ENCODE measurements at places on chromosomes 6 and 20.

GRCh38 chr6:130018744-130019325 lies 454 bp downstream of the L3MBTL3 start:
- DNase-seq, result no peak

DNA sequence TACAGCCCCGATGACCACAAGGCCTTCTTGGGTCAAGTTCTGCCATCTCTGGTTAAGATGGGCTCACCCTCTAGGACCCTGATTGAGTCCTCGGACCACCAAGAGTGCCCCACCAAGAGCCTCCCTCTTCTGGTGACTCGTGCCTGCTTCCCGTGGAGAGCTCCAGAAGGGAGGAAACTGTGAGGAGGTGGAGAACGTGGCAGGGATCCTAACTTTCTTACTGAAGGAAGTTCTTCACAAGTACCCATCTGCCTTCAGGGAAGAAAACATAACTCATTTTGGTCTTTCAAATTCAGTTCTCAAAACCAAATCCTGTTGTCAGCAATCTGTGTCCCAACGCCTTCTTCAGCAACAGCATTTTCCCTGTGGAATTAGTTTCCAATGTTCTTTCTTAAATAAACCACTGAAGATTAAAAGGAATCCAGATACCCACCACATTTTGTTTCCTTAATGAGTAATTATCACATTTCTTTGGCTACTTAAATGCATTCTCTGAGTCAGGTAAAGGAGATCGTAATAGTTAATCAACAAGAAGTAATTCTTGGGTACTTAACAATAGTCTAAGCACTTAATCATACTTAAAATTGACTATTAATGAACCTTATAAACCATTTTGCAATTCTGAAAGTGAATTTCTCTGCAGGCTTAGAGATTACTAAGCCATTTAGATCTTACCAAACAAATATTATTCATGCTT lies 185.8 kb upstream of the SGK1 start:
- no peak for DNase-seq

DNA sequence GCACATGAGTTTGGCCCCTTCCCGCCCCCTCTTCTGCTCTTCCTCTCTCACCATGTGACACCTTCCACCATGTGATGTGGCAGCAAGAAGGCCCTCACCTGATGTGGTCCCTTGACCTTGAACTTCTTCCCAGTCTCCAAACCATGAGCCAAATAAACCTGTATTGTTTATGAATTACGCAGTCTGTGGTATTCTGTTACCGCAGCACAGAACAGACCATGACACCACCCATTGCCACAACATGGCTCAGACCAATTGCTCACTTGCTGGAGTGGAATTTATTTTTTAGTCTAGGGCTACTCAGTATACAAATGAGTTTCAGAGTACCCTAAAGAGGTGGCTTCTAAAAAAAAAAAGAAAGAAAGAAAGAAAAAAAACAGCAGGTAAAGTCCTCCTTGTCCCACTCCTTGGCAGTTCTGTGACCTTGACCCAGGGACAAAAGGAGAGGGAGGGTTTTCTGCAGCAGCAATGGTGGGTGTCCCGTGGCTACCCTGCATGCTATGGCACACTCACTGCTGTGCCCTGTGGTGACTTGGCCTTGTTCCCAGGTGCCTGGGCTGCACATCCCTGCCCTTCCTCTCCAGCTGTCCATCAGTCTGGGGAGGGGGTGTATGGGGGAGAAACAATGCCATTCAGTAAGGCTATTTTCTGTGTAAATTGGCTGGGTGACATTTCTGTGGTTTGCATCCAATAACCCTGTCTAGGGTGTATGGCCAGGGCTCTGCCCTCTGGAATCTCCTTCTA lies 5.4 kb upstream of the VSX1 start:
- peak; percentile 29 for DNase-seq

- no peak for DNase-seq
Observed at GRCh38 chr20:9923648-9924047, 84.8 kb upstream of the PAK5 start.

GRCh38 chr20:56857950-56858349 lies 228.8 kb downstream of the TFAP2C start:
- no peak for DNase-seq

- DNase-seq, result no peak
Observed at GRCh38 chr20:4711511-4711910, 10.2 kb upstream of the PRND start.

DNA sequence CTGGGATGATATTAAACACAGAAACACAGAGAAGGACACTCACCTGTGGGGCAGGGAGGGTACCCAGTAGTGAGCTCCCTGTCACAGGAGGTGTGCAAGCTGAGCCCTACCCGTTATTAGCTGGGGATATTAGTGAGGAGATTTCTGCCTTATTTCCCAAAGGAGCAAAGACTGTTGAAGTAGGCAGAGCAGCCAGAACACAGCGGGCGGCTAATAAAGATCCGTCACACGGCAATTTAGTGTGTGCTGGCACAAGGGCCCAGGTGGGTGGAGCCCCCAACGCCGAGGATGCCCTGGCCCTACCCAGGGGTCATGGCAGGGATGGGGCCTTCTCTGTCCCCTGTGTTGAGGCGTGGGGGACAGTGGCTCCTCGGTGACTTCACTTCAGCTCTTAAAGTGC lies 8.3 kb downstream of the VSTM2L start:
- no peak for DNase-seq

DNA sequence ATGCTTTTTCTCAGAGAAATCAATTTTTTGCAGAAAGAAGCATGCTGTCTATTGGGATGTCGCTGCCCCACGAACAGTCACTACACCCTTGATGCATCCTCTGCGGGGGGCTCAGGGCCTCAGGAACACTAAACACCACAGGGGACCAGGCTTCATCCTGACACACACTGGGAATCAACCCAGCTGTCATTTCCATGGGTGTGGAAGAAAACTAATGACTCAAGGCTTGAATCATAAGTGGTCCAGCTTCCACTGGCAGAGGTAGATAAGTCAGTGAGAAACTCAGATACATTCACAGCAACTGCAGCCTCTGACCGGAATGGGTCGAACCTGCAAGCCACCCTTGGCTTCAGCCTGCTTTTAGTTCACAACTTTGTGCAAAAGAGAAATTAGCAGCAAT lies 81.3 kb upstream of the SPTLC3 start:
- DNase-seq, result no peak

All from NCI-H2081 (cell line).